Mucosa of gallbladder (tissue), 1 donor: ENCODE measurements at places on chromosomes 2 and 18. TPM values are rescaled to one million over a fixed set of nuclear protein-coding genes. Genes with fewer than 3 reads are reported as not detected.

Gene LYPD6B
- total RNA-seq: 98.5 TPM

Gene DCDC2C
- total RNA-seq: 0.14 TPM

Gene MAPRE3
- 25.2 TPM for total RNA-seq

Gene TCF23
- total RNA-seq: 0.12 TPM

Gene SIGLEC15
- total RNA-seq: 4.7 TPM
